Stimulated activated CD8-positive, alpha-beta memory T cell treated with anti-CD3 and anti-CD28 coated beads, Interleukin-15, amount 100 ng/mL, for 24 hours (primary cell): ENCODE measurements at places on chromosomes 12 and 14.

- no peak for DNase-seq
Observed at GRCh38 chr12:80226576-80226975, 127.2 kb downstream of the OTOGL start.

DNA sequence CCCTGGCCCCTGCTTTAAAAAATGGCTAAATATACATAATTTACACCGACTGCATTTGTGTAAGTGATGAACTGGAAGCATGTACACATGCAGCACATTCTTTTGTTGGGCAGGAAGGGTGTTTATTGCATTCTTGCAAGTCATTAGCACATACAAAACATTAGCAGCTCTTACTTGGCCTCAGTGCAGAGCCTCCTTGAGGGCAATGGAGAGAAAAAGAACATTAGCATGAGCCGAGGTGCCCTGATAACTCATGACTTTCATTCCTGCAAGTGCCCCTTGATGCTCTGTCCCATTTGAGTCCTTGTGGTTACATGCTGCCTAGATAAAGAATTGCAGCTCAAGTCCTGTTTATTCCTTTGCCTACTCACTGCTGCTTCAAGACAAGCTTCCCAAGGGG, 61.9 kb downstream of the PAX9 start:
- no peak for DNase-seq

DNA sequence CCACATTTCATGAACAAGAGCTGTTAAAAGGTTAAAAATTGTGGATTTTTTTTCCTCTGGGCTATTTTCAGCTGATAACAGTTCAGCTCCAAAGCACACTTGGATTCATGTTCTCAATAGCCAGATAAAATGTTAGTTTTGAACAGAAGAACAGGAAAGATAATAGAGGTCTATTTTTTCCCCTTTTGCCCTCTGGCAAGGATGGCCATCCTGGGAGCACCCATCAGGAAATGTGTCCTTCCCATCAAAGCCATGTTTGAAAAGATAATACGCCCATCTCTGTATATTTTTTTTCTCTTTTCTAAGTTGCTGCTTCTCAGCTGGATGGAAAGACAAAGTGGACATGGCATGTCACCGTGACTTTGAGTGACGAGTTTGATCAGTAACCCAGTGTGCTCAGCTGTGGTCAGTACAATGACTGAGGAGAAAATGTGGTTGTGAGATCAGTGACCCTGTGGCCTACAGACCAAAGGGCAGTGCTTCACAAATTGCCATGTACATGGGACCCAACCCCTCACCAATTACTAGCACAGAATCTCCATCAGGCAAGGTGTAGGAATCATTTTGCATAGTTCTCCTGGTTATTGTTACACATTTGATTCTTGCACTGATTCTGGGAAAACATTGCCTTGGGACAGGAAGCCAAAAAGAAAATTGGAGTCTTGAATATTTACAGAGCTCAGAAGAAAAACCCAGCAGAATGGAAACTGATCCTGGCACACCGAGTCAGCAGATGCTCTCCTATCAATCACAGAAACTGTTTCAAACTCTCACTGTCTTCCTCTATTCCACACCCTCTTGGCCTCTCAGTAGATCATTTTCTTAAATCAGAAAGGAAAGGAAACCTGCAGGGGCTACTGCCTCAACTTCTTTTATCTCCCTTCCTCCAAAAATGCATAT, 64.3 kb downstream of the ANO6 start:
- DNase-seq = no peak

GRCh38 chr14:103087343-103087835, 3.4 kb downstream of the LBHD2 start:
- no peak for DNase-seq

DNA sequence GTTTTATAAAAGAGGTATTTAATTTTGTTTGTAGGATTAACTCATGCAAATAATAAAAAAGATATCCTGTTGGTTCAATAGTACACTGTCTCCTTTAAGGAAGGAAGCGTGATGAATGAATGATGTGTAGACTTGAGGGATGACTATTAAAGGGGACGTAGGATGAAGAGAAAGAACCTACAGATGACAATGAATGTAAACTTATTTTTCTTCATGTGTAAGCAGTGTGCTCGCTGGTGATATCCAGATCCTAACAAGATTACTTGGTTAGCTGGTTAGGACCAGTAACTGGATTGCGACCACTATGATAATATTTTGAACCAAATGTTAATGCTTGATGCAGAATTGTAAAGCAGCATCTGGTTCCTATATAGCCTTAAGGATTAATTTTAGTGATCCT, 2.6 kb downstream of the ARF6 start:
- no peak for DNase-seq

DNA sequence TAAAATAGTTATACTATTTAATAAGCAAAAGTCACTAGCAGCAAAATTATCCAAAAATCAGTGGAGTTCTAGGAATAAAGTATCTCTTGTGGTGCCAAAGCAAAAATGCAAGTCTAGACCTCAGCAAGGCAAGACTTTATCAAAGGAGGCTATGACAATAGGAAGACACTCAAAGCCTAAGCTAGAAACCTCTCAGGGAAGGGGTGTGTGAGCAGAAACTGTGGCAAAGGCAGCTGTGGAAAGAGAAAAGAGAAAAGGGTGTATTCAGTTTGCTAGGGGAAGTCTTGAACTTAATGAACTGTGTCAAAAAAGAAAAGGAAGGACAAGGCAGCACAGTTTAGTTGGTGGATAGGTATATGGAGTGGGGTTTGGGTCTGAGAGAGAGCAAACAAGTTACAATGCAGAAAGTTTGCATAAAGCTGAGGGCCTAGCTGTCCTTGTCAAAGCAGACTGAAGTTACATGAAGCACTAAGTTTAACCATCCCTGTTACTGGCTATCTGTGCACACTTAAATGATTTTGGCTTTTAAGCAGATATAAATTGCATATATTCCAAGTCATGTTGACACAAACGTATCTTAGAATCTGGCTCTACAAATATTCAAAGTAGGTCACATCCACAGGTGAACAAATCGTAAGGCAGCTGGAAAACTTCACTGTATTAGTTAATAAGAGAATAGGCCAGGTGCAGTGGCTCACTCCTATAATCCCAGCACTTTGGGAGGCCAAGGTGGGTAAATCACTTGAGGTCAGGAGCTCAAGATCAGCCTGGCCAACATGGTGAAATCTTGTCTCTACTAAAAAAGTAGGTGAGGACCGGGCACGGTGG, 31.0 kb upstream of the AMN1 start:
- DNase-seq = no peak

DNA sequence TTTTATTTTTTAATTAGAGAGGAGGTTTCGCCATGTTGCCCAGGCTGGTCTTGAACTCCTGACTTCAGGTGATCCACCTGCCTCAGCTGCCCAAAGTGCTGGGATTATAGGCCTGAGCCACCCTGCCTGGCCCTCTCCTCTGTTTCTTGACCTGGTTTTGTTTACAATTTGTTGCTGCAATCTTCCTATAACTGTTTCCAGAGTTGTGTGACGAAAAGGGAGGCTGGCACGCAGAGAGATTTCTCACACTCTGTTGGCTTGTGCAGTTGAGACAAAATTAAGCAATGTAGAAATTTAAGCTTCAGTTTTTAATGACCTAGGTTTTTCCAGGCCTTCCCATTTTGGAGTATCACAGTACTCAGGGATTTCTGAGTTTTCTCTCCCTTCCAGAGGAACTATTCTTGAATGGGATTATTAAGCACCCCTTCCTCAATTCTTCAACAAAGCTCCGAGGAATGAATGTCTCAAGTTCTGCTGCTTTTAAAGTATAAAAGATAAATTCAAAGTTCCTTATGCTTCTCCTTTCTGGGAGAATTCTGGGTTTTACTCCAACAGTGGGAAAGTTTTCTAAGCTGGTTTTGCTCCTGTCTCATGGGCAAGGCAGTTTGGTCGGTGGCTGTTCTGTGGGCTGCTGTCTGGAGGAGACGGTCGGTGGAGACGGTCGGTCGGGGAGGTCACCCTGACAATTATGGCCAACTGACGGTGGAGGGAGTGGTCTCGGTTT, 20.4 kb upstream of the FOS start:
- DNase-seq = no peak

DNA sequence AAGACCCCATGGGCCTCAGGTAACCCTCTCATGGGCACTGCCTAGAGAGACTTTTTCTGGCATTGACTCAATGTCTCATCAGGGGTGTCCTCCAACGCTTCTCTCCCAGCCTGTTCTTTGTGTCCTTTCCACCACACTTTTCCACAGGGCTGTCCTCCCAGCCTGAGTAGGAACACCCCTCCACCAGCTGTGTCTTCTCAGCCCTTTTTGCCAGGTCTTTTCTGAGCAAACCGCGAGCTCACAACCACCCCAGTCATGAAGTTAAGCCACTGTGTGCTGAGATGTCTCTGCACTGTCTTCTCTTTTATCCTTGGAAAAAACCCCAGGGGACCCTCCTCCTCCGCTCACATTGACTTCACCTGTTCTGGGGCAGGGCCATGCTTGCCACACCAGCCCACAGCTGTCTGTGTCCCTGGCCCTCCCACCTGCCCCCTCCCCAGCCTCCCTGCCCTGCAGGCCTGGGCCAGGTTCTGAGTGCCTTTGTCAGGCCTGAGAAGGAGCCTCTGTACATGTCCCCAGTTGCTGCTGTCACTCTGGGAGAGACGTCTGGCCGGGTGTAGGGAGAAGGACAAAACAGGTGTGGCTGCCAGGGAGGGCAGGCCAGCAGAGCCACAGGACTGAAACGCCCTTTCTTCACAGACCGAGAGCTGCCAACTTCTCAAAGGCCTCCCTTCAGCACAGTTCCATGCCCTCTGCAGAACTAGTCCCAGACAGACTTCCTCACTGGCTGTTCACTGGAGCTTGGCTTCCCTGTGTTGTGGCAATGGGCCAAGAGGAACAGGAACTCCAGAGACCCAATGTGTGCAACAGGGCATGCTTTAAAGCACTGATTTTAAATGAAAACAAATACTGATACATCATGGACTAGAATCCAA, 50.5 kb upstream of the PNMA1 start:
- DNase-seq = no peak

DNA sequence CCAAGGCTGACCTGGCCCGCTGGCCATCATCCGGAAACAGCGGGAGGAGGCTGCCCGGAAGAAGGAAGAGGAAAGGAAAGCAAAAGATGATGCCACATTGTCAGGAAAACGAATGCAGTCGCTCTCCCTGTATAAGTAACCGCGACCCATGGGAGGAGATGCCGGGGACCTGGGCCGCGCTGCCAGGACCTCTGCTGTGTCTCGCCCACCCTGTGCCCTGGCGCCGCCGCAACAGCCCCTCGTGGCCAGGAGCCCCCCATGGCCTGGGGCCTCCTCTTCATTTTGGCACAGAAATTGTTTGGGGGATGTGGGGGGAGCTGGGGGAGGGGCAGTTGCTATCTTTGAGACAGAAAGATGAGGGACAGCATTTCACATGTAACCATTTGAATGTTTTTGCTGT, 16.5 kb downstream of the HSPB8 start:
- no peak for DNase-seq

GRCh38 chr14:22623047-22623446, 21.1 kb downstream of the OR6J1 start:
- DNase-seq = no peak

GRCh38 chr14:22448905-22449599, 140.0 kb downstream of the DAD1 start:
- no peak for DNase-seq

DNA sequence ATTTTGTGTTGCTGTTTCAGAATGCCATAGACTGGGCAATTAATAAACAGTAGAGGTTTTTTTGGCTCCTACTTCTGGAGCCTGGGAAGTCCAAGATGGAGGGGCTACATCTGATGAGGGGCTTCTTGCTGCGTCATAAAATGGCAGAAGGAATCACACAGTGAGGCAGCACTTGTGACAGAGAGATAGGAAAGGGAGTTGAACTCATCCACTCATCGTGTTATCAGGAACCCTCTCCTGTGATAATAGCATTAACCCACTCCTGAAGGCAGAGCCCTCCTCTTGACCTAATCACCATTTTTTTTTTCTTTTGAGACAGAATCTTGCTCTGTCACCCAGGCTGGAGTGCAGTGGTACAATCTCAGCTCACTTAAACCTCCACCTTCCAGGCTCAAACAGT, 9.7 kb downstream of the TDG start:
- DNase-seq = no peak

- DNase-seq = no peak
Observed at GRCh38 chr14:102018251-102018650, 53.9 kb downstream of the DYNC1H1 start.

- DNase-seq = no peak
Observed at GRCh38 chr12:28988325-28988704, 160.8 kb upstream of the FAR2 start.

GRCh38 chr14:37436519-37436918, 158.5 kb downstream of the FOXA1 start:
- no peak for DNase-seq

- no peak for DNase-seq
Observed at GRCh38 chr12:99493197-99493596, 154.4 kb upstream of the GARIN6 start.

- DNase-seq = no peak
Observed at GRCh38 chr14:65070471-65070976, 31.8 kb downstream of the MAX start.

- DNase-seq = no peak
Observed at GRCh38 chr12:101108130-101108529, 101.9 kb downstream of the SLC5A8 start.

GRCh38 chr12:40552868-40553267, 139.4 kb upstream of the CNTN1 start:
- DNase-seq = no peak

- no peak for DNase-seq
Observed at GRCh38 chr12:14694970-14695369, 1.4 kb downstream of the GUCY2C start.

- no peak for DNase-seq
Observed at GRCh38 chr12:82942991-82943401, 256.3 kb downstream of the TMTC2 start.

- no peak for DNase-seq
Observed at GRCh38 chr14:25516838-25517237, 466.9 kb upstream of the STXBP6 start.

GRCh38 chr12:34294137-34294536, 271.8 kb downstream of the ALG10 start:
- no peak for DNase-seq

DNA sequence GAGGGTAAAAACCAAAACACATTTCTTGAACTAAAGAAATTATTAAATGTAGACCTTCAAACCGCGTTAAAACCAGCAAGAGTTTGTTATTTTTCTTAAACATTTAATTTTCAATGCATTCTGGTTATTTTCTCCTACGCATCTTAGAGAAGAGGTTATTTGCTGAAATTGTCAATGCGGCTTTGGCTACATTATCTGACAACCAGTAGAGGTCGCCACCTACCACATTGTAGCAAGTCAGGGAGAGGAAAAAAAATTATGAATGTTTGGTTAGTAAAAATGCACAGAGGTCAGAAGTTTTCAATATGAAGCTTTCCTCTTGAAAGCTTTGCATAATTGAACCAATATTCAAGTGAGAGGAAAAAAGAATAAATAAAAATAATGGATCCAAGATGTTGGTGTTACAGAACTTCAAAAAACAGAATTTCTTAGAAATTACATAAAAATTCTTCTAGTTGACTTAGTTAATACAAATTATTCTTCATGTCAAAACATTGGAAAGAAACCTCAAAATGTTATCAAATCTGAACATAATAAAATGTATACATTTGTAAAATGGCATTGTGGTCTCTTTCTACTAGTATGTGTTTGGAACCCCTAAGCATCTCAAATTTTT, 159.4 kb upstream of the TMTC2 start:
- DNase-seq = no peak
